ELF-1 (cell line): ENCODE measurements at places on chromosomes 4 and X.

DNA sequence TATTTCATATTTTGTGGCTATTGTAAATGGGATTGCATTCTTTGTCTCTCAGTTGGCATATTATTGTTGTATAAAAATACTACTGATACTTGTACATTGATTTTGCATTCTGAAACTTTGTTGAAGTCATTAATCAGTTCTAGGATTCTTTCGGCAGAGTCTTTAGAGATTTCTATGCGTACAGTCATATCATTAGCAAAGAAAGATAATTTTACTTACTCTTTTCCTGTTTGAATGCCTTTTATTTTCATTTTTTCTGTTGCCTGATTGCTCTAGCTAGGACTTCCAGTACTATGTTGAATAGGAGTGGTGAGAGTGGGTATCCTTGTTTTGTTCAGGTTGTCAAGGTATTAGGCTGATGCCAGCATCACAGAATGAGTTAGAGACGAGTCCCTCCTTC is 722.0 kb upstream of the PCDH10 start:
- DNase-seq, result no peak

DNA sequence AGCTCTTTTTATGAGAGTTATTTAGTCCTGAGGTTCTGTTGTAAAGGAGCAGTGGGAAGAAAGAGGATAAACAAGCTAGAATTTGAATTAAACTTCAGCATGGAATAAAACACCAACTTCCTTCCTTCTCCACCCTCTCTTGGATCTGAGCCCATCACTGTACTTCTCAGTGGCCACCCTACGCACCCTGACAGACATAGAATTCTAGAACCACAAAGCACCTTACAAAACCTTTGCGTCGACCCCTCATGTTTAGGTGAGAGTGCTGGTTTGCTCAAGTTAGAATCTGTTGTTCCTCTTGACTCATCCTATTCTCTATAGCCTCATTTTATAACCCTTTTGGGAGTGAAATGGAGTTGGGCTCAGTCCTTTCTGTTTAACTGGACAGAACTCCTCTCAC is 84.6 kb upstream of the RPL34 start:
- no peak for DNase-seq

GRCh38 chrX:31063114-31063513 is 8.7 kb downstream of the FTHL17 start:
- DNase-seq, result no peak

DNA sequence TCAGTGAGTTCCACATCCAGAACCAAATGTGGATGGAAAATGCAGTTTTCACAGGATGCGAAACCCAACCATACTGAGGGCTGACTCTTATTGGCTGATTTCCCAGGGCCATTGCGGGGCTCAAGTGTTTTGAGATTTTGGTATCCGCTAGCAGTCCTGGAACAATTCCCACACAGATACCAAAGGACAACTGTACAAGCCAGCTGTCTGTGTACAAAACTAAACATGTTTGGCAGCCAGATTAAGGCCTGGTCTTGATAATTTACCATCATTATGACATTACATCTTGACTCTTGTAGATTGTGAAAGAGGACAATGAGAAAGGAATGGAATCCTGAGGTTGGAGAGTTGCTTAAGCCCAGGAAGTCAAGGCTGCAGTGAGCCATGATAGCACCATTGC is 121.9 kb downstream of the DKK2 start:
- DNase-seq, result no peak

GRCh38 chr4:173529477-173530325 is at the start of gene HAND2:
Gene HAND2 (minus strand): TSS chr4:173530229. CDS start chr4:173529289, 940 bp downstream.
- DNase-seq, result peak; percentile 57

DNA sequence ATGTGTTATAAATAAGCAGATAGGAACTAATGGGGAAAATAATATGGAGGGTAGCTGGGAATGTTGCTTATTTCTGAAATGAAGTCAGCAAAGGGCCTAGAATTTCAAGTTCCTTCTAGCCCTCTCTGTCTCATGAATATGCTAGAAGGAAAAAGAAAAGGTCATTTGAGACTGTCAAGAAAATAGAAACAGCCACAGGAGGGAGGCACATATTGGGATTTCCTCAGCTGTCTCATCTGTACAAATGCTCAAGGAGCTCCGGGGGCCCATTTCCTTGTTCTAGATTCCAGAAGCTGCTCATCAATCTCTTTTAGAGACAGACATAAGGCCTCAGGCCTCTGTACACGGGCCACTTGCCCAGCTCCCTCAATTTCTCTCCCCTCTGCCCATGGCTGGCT is 127.6 kb upstream of the ETNPPL start:
- peak; percentile 20 for DNase-seq

DNA sequence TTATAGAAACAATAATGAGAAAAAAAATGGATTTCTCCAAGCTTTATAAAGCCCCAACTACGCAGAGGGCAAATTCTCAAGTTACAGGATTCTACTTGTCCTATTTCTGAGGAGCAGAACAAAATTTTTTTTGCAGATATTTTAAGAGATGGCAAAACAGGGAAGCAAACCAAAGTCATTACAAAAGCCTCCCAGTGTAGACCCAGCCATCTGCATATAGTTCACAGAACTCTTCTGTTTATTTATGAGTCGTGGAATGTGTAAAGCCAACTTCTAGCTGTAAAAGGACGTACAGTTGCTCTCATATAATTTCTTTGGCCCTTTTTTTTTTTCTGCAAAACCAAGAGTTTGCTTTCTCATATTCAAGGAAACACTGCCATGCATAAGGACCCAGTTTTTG is 120.4 kb downstream of the PCDH7 start:
- no peak for DNase-seq
